ENCODE measurements at places on chromosomes 3 and 15.

GRCh38 chr3:66997560-66998112 lies 471 bp upstream of the KBTBD8 start:
- DNase-seq, result no peak

GRCh38 chr3:18137958-18138357 lies 287.2 kb downstream of the SATB1 start:
- DNase-seq, result no peak

DNA sequence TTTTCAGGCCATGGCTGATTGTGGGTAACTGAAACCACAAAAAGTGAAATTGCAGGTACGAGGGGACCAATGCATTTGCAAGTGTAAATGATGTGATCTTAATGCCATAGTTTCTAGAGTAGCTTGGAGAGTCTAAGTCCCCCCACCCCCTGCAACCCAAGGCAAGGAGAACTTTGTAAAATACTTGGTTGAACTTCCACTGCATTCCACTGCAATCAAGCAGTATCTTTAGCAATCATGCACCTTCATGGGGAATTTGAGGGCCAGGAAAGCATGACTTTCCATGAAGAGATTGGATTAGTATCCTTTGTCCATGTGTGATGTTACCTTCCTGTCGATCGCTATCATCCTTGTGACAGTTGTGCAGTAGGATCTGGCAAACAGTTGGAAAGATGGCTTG lies 11.4 kb upstream of the CYP8B1 start:
- no peak for DNase-seq

DNA sequence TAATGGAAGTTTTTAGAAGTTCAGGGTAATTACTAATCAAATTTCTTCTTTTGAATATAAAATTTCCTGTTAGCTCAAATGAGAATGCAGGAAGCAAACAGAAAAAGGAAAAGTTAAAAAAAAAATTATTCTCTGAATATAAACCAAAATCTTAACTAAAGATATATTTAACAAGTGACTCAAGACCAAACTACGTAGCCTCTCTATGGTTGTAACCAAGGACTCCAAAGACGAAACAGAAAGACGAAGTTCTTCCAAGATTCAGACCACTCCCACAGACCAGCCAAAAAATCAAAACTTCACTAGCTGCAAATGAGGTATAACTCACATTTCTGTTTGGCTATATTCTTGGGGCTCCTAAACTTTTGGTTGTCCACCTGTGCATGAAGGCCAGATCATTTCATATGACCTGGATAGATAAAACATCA lies 846.5 kb upstream of the ALCAM start:
- no peak for DNase-seq

GRCh38 chr3:10259798-10260197 lies 11.5 kb downstream of the TATDN2 start:
- no peak for DNase-seq

DNA sequence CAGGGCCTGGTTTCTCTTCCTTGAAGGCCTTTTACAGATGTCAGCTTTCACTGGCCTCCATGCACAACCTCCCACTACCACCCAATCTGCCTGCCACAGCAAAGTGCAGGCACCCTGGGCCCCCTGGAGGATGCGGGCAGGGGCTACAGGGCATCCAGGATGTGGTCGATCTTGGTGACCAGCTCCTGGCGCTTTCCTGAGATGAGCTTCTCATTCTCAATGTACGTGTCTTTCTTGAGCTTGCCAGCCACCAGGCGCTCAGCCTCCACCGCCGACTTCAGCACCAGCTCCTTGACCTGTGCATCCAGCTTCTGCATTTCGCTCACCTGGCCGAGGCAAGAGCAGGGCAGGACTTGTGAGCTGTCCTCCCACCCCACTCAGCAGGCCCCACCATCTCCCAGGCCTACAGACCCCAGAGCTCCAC lies 30.3 kb downstream of the RPN1 start:
- no peak for DNase-seq

DNA sequence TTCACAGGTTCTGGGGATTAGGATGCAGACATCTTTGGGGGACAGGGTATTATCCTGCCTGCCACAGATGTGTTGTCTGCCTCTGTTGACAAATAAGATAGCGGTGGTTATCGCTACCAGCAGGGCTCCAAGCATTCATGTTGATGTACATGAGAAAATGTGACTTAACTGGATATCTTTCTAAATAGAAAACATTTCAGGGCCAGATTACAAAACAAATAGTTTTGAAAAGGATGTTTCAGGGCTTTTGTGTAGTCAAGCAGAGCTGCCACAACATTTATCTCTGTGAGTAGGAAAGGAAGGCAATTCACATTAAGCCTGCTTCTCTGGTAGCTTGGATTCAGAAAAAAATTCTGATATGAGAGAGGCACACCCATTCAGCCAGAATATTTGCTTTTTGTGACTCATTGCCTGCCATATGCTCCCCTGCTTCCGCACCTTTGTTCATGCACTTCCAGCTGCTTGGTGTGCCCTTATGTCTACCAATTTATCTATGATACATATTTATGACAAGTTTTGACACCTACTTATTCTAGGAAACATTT lies 22.8 kb downstream of the PLS1 start:
- no peak for DNase-seq

GRCh38 chr3:150504483-150504882 lies 41.8 kb downstream of the SERP1 start:
- DNase-seq, result no peak

DNA sequence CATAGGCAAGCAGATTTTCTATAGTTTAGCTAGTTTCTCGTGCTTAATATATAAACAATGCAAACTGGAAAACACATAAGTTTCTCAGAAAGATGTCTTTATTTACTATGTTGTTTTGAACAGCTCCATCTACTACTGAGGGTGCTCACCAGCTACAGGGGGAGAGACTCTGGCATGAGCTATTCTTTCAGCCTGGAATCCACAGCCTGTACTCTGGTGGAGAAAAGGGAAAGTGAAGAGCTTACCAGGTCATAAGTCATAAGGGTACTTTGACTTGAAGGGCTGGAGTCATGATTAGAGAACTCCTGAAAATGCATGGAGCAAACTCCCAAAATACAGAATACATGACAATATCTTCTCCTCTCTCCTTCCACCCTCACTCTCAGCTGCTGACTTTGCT lies 4.4 kb upstream of the AVEN start:
- no peak for DNase-seq

GRCh38 chr15:31544361-31544760 lies 217.7 kb downstream of the KLF13 start:
- DNase-seq, result no peak

DNA sequence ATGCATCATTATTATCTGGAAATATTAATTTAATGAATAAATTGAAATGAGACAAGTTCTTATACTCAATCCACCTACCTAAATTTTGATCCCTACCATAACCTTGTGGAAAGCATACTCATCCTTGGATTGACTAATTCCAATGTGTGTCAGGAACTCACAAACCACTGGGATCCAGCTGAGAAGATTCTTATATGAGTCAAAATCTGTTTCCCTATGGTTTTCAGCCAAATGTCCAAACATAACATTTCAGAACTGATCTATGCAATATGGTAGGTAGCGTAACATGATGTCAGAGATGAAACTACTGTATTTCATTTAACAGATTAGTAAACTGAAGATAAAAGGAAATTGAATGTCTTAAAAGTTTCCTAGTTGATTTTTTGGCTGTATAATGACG lies 250.0 kb downstream of the PLOD2 start:
- no peak for DNase-seq
